HFFc6 (cell line): ENCODE measurements at places on chromosomes 11 and 22.

GRCh38 chr11:70913715-70914231 is 338.6 kb downstream of the SHANK2 start:
- no peak for DNase-seq

GRCh38 chr11:3344327-3345174 is 34.4 kb downstream of the ZNF195 start:
- DNase-seq = no peak

DNA sequence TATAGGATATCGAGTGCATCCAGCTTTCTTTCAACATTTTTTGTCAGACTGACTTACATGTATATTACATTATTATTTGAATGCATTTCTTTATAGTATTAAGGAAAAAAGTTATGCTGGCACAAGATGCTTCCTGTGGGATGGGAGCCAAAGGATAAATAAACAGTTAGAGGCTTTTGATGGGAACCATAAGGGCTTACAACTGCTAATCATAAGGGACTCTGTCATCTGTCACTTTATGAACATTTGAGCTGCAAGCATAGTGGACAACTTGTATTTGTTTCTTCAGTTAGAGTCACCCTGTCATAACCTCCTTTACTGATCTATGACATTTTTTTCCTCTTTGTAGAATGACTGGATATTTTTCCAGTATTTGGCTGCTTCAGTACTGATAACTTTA is 132.4 kb upstream of the CHORDC1 start:
- no peak for DNase-seq

GRCh38 chr11:72773291-72773690 is 20.6 kb downstream of the STARD10 start:
- DNase-seq = peak; percentile 86

DNA sequence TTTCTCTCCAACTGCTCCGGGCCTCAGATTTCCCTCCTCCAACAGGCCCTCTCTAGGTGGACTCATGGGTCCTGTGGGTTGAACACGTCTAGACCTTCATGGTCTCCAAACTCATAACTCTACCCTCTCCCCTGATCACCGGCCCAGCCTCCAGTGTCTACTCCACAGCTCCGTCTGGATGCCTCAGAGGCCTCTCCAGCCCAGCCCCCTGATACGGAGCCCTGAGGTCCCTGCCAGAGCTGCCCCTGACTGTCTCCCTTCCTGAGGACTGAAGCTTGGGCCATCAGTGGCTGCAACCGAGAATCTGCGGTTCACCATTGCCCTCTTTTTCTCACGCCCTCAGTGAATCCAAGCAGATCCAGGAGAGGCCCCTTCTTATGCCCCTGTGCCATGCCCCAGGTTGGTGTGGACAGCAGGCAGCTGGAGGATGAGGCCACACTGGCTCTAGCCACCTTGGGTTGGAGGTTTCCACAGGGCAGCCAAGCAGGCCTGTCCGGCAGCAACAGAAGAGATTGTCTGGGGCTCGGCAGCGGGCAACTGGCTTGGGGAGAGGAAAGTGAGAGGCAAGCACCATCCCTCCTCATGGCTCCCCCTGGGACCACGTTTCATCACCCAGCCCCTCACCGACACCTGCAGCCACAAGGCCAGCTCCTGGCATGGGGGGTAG is 104.6 kb upstream of the FGF3 start:
- DNase-seq = no peak

DNA sequence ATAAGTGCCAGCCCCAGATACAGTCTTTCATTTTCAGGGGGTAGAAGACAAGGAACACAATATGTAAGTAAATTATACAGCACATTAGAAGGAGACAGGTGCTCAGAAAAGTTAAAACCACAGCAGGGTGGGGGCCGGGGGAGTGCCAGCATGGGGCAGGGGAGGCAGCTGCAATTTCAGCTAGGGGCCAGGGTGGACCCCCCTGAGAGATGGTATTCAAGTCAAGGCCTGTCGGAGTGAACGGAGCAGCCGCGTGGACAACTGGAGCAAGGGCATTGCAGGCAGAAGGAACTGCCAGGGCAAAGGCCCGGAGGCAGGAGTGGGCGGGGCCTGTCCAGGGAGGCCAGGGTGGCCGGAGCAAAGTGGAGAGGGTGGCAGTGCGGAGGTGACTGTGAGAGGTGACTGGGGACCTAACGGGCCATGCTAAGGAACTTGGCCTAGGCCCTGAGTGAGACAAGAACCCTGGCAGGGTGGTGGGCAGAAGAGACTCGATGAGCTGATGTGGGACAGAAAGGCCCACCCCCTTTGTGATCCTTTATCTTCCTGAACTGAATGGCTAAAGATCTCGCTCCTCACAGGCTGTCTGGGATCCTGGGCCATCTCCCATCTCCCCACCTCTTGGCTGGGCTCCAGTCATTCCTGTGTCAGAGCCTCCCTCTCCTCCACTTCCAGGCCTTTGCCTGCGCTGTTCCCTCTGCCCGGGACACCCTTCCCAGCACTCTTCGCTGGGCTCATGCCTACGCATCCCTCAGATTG is 22.4 kb upstream of the FLRT1 start:
- DNase-seq = no peak

GRCh38 chr11:102920118-102920684 is 35.3 kb downstream of the MMP13 start:
- no peak for DNase-seq

DNA sequence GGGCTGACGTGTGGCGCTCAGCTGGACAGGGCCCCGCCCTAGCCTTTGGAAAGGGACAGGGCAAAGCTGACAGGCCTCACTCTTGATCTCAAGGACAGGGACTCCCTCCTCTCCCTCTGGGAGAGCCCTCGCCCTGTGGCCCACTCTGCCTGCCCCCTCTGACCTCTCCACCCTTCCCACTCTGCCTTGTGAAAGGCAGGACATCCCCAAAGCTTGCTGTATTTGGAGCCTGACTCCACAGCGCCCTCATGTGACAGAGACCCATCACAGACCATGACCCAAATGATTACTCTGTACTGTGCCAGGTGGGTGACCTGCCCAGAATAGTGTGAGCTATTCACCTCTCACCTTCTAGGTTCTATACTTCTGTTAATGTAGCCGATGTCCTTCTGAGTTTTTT is 18.8 kb downstream of the P2RY2 start:
- peak; percentile 13 for DNase-seq

GRCh38 chr22:22578702-22579424 is 19.8 kb upstream of the PRAME start:
- DNase-seq = peak; percentile 5

GRCh38 chr11:77109236-77110019 is 6.8 kb downstream of the OMP start:
- peak; percentile 33 for DNase-seq

DNA sequence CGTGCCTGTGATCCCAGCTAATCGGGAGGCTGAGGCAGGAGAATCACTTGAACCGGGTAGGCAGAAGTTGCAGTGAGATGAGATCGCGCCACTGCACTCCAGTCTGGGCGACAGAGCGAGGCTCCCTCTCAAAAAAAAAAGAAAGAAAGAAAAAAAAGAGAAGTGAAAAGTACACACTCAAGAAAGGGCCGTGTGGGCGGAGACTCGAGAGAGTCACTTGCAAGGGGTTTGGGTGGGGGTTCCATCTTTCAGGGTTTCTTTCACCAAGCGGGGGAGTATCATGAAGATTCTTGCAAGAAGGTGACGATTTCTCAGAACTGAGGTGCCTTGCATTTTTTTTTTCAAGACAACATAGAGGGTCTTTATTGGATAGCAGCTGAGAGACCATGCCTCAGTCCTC is 4.0 kb upstream of the IFITM5 start:
- no peak for DNase-seq

DNA sequence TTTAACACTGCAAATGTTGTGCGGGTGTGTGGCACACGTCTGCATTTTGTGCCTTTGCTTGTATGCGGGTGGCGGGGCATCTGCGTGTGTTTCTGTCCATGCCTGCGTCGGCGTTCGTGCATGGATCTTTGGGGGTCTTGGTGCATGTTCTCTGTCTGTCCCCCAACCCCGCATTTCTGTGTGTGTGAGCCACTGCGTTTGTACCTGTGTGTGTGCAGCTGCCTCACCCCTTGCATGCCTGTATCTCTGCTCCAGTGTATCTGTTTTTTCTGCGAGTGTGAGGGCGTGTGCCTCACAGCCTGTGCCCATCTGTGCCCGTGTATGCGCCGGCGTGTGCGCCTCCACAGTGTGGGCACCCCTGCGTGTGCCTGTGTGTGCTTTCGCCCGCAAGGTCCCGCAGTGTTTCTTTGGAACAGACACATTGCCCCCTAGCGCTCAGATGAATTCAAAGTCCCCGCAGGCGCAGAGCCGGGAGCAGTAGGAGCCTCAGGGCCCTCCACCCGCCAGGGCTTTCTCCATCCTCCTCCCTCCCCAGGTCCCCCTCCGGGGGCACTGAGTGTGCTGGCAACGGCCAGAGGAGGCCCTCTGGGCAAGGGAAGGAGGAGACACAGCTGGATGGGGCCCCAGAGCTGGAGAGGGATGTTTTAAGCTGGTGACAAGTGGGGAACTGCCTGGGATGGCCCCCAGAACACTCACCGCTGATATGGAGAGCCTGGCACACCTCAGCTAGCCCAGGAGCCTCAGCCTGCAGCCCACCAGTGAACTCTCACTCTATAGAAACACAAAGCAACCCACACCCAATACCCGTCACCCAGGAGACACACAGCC is 3.1 kb upstream of the MN1 start:
- DNase-seq = peak; percentile 46

DNA sequence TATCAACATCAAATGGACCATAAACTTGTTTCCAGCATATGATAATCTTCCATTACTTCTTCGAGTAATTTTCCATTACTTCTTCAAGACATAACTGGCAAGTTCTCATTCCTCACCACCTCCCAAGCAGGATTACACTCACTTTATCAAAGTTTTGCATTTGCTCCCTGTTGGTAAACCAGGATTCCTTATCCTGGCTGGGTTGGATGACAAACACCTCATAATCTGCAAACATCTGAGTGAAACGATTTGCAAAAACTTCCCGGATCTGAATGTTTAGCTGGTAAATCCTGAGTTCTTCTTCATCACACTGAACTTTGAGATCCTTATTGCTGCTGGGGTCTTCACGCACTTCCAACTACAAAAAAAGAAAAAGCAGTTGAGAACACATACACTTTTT is 86.4 kb downstream of the DENND5A start:
- no peak for DNase-seq

DNA sequence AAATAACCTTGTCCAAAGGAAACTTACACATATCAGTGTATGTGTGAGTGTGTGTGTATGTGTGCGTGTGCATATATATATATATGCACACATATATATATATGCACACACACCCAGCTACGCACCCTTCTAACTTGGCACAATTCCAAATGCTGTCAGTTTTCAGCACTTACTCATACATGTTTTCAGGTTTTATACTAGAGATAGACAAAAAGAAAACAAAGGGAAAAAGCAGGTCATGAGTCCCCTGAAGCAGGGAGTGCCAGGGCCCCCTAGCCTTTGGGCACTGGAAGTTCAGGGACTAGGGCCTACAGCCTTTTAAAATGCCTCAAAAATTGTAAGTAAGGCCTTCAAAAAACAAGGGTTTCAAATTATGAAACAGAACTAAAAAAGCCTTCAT is 265.4 kb downstream of the CADM1 start:
- DNase-seq = no peak

DNA sequence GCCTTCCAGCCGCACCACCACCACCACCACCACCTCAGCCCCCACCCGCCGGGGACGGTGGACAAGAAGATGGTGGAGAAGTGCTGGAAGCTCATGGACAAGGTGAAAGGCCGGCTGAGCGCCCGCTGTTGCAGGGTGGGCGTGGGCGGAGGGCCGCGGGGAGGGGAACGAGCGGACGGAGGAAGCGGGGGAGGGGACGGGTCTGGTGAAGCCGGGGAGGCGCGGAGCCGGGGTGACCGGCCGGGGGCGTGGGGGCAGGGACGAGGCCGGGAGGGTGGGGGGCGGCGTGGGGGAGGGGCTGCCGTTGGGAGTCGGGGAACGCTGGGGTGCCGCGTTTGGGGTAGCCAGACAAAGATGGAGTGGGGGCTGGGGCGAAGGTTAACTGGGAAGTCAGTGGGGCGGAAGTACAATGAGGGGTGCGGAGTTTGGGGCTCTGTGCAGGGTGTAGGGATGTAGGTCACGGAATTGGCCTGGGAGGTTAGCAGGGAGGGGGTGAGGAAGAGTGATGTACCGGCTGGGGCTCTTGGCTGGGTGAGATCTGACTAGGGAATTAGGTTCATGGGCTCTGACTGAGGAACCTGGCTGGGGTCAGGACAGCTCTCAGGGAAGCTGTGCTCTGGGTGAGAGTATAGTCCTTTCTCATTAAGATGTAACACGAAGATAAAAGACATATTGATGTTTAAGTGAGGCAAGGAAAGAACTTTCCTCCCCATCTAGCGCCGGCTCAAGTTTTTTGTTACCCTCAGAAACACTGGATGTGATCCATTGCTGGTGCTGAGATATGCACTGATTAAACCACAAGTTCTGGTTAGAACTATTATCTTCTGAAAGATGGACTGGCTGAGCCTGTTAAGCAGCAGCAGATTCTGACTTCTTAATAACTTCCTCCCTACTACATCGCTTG is 624 bp downstream of the CBL start:
- DNase-seq = peak; percentile 21

DNA sequence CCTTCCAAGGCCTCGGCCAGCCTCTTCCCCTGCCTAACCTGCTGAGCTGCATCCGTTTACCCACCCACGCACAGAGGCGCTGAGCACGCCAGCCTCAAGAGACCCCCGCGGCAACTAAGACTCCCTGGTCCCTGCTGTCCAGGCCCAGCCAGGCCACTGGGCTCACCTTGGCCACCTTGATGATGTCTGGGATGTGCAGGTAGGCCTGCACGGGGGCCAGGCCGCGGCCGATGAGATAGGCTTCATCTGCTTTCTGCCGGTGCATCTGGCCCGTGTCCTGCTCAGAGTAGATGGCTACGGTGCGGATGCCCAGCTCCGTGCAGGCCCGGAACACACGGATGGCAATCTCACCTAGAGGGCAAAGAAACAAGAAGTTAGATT is 14.6 kb downstream of the LRFN4 start:
- DNase-seq = no peak

- DNase-seq = peak; percentile 3
Measured at GRCh38 chr11:118789501-118790356, 1.2 kb downstream of the DDX6 start.

DNA sequence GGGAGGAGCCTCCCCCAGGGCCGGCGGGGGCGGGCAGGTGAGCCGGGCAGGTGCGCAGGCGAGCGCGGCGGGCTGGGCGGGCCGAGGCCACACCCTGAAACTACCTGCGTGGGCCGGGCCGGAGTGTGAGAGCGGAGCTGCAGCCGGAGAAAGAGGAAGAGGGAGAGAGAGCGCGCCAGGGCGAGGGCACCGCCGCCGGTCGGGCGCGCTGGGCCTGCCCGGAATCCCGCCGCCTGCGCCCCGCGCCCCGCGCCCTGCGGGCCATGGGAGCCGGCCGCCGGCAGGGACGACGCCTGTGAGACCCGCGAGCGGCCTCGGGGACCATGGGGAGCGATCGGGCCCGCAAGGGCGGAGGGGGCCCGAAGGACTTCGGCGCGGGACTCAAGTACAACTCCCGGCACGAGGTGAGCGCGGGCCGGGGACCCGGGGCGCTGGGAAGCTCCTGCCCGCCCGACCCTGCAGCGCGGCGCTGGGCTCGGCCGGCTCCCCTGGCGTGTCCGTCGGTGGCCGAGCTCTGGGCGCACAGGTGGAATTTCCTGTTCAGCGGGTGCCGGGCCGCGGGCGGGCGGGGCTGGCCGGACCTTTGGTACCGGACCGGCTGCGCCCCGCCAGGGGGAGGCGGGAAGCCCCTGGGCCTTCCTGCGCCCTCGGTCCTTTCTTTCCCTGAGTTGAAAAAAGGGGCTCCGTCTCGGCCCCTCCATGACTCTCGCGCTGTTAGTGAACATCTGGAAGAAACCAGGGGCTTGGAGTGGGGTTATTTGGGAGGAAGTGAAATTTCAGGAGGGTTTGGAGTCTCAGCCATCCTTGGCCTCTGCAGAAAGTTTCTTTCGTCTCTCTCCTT is at the start of gene ST14:
Gene ST14 (plus strand): TSS at position 126 of the 841 bp plus-strand sequence. CDS start 198 bp downstream, at position 324.
- no peak for DNase-seq

- peak; percentile 66 for DNase-seq
Measured at GRCh38 chr11:130023204-130023603, 20.6 kb upstream of the PRDM10 start.
